ENCODE measurements at places on chromosomes 2 and 18.
A peak's percentile ranks its signal among the peaks of the same experiment; 100 is the strongest.

DNA sequence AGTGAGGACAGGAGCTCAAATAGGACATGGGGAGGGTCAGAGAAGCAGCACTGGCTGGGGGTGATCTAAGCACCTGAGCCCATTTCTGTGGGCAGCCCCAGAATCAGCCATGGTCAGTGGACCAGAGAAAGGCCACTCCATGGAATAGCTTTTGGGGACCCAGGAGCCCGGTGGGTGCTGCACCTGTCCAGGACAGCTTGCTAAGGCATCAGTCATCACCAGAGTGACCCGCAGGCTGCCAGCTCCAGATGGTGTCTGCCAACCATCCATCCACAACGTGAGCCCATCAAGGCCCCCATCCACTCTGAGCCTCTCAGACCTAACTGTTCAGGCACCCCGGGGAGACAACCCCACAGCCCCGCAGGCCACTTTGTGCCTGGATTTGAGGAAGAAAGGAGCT, 23.6 kb upstream of the COL6A3 start:
- DNase-seq = no peak

- no peak for DNase-seq
Observed at GRCh38 chr2:233449081-233449901, 95.0 kb downstream of the DGKD start.

DNA sequence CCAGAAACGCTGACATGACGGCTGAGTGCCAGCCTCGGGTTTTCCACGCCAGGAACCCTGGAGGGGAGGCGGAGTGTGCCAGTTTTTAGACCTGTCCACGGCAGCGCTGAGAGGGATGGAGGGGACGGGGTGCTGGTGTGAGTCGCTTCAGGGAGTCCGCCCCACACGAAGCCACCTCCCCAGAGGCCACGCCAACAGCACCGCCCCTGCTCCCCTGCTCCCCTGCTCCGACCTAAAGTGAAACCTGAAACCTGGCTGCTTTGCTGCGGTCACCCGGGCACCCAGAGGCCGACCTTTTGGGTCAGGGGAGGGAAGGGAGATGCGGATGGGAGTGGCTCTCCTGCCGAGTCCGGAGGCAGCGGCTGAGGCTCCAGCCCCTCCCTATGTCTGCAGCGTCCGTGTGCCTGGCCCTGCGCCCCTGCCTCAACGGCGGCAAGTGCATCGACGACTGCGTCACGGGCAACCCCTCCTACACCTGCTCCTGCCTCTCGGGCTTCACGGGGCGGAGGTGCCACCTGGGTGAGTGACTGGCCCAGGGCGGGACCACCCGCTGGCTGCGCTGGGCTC, 38.1 kb downstream of the SNED1 start:
- DNase-seq = peak; percentile 34

DNA sequence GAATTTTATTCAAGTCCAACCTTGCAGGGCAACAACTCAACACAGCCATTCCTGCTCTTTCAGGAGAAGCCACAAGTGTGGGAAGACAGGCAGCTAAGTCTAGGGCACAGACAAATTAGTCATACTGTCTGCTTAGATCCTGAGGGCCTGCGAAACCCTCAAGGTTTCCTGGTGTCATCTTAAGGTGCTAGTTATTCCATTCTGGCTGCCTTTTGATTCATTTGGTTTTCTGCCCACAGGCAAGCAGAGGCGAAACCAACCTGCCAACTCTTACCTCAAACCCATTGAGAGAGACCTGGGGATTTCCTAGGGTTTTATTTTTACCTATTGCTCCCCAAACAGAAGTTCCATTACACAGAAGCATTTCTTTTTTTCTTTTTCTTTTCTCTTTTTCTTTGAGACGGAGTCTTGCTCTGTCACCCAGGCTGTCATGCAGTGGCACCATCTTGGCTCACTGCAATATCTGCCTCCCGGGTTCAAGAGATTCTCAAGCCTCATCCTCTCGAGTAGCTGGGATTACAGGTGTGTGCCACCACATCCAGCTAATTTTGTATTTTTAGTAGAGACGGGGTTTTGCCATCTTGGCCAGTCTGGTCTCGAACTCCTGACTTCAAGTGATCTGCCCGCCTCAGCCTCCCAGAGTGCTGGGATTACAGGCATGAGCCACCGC, 23.7 kb upstream of the SCYGR1 start:
- DNase-seq = peak; percentile 54

GRCh38 chr2:42164046-42164445, 5.1 kb upstream of the EML4 start:
- no peak for DNase-seq

GRCh38 chr2:221571551-221572218, 419 bp downstream of the EPHA4 start:
- DNase-seq = no peak

DNA sequence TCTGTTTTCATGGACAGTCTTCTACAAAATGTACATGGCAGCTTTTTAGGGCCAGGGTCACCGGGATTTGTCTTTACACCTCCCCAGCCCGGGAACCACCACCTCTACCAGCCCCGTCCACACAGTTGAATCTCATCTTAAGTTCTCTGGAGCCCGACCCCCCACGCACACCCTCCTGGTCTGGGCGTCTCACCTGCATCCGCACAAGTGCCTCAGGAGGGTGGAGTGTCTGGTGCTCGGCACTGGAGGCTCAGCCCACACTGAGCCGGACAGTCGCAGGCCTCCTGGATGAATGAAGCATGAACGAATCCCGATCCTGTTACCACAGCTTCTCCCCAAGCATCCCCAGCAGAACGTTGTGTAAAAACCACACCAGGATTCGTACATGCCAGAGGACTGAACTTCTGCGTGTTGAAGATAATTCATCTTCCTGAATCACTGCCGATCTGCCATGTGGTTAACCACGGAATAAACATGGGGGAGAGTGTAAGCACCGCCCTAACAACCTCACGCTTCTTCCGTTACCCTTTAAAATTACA, 162.0 kb downstream of the RTP5 start:
- DNase-seq = no peak

DNA sequence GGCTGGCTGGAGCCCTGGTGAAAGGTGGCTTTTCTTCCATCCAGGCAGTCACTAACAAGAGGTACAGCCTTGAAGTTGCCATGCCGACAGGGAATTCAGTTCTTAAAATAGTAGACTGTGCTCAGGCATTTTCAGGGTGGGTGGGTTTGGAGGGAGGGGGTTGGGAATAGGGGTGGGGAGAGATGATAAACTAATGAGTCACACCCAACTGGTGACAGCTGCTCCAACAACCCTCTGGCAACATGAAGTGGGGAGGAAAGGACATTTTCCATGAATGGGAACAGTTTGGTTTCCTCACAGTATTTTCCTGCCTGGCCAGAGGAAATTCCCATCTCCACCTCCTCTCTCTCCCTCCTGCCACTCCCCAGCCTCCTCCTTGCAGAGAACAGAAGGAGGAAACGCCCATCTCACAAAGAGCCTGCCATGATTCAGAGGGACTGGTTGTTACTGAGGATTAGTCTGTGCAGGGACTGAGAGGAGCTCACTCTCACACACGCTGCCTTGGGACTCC, 113.0 kb upstream of the SLC1A4 start:
- no peak for DNase-seq

DNA sequence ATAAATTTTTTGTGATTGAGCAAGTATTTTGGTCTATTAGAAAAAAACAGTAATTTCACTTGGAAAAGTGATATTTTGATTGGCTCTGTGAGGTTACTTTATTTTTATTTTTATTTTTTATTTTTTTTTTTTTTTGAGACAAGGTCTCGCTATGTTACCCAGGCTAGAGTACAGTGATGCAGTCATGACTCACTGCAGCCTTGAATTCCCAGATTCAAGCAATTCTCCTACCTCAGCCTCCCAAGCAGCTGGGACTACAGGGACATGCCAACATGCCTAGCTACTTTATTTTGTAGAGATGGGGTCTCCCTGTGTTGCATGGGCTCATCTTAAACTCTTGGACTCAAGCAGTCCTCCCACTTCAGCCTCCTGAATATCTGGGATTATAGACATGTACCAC, 60.9 kb upstream of the MGAT5 start:
- no peak for DNase-seq

DNA sequence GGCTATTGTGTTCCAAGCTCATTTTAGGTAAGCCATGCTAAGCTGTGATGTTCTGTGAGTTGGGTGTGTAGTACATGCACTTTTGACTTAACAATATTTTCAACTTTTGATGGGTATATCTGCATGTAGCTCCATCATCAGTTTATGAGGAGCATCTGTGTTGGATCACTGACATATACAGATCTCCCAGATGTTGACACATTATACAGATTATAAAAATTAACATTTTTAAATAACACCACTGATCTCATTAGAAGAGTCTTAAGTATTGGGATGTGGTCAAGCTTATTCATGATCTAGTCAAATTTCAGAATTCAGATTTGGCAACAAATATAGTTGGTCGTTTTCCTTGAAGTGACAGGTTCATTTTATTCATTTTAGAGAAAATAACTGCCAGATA, 51.7 kb downstream of the CAB39 start:
- no peak for DNase-seq

- DNase-seq = no peak
Observed at GRCh38 chr2:43230951-43231827, 4.8 kb upstream of the ZFP36L2 start.

- no peak for DNase-seq
Observed at GRCh38 chr18:6737833-6738232, 8.3 kb downstream of the ARHGAP28 start.

- no peak for DNase-seq
Observed at GRCh38 chr2:124570872-124571271, 545.8 kb downstream of the CNTNAP5 start.

GRCh38 chr2:159098921-159099411, 130.5 kb downstream of the TANC1 start:
- no peak for DNase-seq

- DNase-seq = no peak
Observed at GRCh38 chr18:59448546-59448945, 89.5 kb upstream of the LMAN1 start.

DNA sequence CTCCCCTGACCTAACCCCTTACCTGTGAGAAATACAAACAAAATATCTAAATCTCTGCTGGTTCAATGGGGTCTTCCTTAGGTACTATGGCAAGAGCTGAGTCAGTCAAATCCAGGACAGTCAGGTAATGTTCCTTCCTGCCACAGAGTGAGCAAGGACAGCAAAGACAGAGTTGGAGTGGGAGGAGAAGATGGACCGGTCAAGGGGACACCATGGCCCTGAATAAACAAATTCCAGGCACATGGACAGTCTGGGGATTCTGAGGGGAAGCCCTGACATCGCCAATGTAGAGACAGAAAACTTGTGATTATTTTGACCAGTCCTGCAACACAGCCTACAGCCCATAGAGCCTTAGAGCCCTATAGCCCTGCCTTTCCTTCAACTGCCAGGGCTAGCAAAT, 42.8 kb downstream of the OLA1 start:
- no peak for DNase-seq

DNA sequence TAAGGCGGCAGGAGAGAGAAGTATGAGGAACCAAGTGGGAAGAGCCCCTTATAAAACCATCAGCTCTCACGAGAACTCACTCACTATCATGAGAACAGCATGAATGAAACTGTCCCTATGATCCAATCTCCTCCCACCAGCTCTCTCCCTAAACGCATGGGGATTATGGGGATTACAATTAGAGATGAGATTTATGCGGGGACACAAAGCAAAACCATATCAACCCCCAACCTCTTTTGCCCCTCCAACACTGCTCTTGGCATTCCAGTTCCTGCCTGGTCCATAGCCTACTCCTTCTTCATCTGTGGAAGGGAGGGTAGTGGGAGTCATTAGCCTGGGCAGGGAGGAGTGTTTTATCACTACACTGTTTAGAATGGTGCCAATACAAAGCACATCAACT, 1.4 kb upstream of the EHD3 start:
- no peak for DNase-seq

DNA sequence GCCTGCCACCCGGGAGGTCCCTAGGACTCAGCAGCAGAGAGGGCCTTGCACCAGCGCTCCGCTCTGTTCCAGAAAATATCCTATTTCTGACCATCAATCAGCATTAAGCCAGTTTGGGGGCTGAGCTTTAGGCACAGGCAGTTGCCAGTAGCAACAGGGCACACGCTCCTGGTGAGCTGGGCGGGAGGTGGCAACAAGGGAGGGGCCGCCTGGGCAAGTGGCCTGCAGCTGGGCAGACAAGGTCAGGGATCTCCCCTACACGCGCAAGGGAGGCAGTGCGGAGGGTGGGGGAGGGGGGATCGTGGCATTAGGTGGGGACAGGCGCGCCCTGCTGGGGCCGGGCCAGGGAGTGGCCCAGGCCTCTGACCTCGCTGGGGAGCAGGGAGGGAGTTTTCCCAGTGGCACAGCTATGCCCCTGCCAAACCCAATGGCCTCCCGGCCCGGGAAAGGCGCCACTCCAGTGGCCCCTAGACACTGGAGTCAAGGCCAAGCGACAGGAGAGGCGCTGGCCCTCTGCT, 302.8 kb downstream of the NCKAP5 start:
- DNase-seq = no peak

- DNase-seq = no peak
Observed at GRCh38 chr2:31967790-31968189, 43.0 kb downstream of the MEMO1 start.

- no peak for DNase-seq
Observed at GRCh38 chr2:128362176-128362888, 43.7 kb upstream of the HS6ST1 start.

DNA sequence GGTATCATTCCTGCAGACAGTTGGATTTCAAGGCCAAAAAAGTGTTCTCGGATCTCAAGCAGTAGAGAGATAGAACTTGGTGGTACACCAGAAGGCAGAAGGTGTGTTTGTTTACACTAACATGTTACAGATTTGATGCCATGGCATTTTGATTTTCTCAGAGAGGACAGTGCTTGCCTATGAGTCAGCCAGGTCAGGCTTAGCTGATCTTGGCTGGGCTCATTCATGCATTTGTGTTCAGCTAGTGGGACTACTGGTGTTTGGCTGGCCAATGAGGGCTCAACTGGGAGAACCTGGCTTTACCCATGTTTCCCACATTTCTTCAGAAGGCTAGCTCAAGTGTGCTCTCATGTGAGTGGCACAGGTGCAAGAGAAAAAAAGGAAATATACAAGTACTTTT, 162.0 kb downstream of the C1D start:
- DNase-seq = no peak

GRCh38 chr2:215505044-215505786, 69.3 kb upstream of the FN1 start:
- DNase-seq = no peak

GRCh38 chr18:39991696-39992265, 1963.3 kb upstream of the PIK3C3 start:
- no peak for DNase-seq

DNA sequence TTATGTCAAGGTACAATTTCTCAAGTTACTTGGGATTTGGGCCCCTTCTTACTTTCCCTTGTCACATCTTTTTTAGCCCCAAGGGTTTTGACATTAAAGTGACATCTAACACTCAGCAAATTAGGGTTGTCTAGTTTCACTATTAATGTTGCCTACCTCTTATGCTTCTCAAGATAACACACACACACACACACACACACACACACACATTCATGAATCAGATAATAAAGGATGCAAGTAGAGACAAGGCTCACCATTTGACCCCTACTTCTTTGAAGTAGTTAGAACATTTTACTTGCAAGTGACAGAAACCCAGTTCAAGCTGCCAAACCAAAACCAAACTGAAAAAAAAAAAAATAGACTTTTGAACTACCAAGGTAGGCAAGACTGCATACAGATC, 138.8 kb downstream of the TRIB2 start:
- no peak for DNase-seq

Measured in stimulated activated CD4-positive, alpha-beta T cell treated with anti-CD3 and anti-CD28 coated beads, Interleukin-12 subunit alpha, Interleukin-12 subunit beta, amount 100 ng/mL, for 24 hours (primary cell).